ENCODE measurements at places on chromosomes 11 and 22. TPM values are rescaled to one million over a fixed set of nuclear protein-coding genes. Genes with fewer than 3 reads are reported as not detected.

SLC35F2 gene
- 38.0 TPM for total RNA-seq

OTOG gene
- not detected for total RNA-seq

EPS8L2 gene
- total RNA-seq = 20.2 TPM

DTX4 gene
- total RNA-seq = 0.05 TPM

ELP4 gene
- total RNA-seq = 17.3 TPM

APOBEC3H gene
- total RNA-seq = 7.4 TPM

FGF4 gene
- not detected for total RNA-seq

DCPS gene
- total RNA-seq = 40.4 TPM

GLYATL1 gene
- not detected for total RNA-seq

MTMR3 gene
- total RNA-seq = 27.8 TPM

TLCD5 gene
- 1.7 TPM for total RNA-seq

HMGXB4 gene
- 45.7 TPM for total RNA-seq

APLNR gene
- total RNA-seq = not detected

ELMOD1 gene
- not detected for total RNA-seq

DDX10 gene
- 68.4 TPM for total RNA-seq

C11orf16 gene
- total RNA-seq = not detected

OR52H1 gene
- total RNA-seq = not detected

MS4A3 gene
- not detected for total RNA-seq

ASPHD2 gene
- total RNA-seq = 23.5 TPM

CDC42EP1 gene
- 1.5 TPM for total RNA-seq

LMO1 gene
- total RNA-seq = not detected

TIMM8B gene
- total RNA-seq = 89.2 TPM

PRODH gene
- total RNA-seq = 1.0 TPM

MMP27 gene
- not detected for total RNA-seq

NAALAD2 gene
- total RNA-seq = not detected

FAM180B gene
- total RNA-seq = not detected

MUC2 gene
- not detected for total RNA-seq

OR52I2 gene
- total RNA-seq = not detected

TTLL1 gene
- 2.0 TPM for total RNA-seq
